ENCODE measurements at places on chromosomes 3 and 15.

- DNase-seq: no peak
Measured at GRCh38 chr15:31332020-31332680, 5.5 kb downstream of the KLF13 start.

- DNase-seq: no peak
Measured at GRCh38 chr3:143203848-143204247, 84.3 kb downstream of the CHST2 start.

- no peak for DNase-seq
Measured at GRCh38 chr3:179848711-179849110, 188.0 kb downstream of the PEX5L start.

DNA sequence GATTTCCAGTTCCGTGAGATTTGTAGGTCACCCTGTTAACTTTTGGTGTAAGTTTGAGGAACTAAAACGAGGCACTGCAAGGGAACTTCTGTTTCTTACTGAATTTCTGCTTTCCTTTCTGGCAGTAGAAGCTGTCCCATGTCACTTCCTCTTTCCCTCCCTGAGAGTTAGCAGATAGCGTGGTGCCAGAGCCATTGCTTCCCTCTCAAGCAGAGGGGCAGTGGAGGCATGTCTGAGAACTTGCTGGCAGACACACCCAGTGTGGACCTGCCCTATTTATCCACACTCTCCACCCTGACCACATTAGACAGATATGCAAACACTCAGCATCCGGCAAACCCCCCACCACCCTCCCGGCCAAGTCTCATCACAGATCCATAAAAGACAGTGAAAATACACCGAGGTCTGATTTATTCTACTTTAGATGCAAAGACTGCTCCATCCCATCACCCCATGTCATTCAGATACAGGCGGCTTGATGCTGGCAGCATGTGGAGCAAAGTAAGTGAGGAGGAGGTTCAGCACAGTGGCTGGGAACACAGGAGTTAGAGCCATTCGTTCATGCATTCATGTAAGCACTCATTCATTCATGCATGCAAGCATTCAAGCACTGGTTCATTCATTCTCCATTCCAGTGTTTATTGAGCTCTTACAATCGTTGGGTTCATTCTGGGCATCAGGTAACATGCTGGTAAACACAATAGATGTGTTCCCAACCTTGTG lies 324.7 kb downstream of the SHQ1 start:
- DNase-seq: peak; percentile 5

DNA sequence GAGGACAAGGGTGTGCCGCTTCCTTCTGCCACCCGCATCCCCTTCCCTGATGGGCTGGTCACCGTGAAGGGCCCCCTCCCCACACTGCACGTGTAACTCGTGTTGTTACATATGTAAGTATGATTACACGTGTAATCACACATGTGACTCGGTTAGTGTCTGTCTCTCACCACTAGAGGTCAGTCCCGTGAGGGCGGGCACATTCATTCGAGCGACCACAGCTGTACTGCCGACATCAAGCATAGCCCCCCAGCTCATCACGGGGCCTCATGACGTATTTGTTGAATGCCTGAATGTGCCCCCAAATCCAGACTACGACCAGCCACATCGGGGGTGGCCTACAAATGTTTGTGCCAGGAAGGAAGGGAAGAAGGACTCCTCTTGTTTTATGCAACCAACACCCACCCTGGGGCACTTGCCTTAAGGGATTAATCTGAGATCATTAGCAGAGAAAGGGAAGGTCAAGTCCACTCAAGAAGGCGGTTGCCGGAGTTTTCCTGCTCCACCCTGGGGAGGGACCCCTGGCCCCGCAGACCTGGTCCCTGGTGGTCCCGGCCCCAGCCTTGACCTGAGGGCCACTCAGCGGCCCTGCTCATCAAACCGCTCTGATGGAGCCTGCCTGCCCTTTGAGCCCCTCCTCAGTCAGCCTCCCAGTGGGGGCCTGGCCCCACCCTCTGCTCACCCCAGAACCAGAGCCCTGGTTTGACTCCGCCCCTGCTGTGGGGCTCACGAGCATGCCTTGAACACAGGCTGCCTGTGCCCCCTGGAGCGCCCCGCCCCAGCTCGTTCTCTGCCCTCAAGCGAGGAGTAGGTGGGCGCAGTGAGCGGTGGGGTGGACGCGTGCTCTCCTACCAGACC lies 52.8 kb downstream of the RGMA start:
- peak; percentile 50 for DNase-seq

DNA sequence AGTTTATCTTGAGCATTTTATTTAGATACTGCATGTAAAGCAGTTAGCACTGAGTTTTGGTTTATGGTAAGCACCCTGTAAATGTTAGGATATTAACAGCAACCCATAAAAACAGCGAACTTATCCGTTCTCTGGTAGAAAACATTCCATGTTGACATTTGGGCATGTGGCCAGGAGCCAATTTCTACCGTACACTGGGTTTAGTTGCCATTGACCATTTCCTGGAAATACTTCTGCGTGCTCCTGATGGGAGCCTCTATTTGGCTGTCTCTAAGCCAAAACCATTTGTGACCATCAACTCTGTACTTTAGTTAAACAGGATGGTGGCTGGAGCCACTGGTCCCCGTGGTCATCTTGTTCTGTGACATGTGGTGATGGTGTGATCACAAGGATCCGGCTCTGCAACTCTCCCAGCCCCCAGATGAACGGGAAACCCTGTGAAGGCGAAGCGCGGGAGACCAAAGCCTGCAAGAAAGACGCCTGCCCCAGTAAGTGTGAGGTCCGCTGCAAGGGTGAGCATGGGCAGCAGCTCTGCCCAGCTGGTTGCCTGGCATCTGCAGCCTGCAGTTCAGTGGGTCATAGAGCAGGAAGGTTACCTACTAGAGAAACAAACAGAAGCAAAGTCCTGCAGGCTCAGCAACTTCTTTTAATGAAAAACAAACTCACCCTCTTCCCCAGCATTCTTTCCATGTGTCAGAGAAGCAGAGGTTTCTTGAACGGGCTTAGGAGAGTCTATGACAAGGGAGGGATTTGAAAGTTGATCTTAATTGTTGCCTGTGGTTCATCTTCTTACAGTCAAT lies 7.1 kb downstream of the THBS1 start:
- DNase-seq: no peak

- DNase-seq: no peak
Measured at GRCh38 chr3:15356176-15356575, 23.8 kb upstream of the SH3BP5 start.

DNA sequence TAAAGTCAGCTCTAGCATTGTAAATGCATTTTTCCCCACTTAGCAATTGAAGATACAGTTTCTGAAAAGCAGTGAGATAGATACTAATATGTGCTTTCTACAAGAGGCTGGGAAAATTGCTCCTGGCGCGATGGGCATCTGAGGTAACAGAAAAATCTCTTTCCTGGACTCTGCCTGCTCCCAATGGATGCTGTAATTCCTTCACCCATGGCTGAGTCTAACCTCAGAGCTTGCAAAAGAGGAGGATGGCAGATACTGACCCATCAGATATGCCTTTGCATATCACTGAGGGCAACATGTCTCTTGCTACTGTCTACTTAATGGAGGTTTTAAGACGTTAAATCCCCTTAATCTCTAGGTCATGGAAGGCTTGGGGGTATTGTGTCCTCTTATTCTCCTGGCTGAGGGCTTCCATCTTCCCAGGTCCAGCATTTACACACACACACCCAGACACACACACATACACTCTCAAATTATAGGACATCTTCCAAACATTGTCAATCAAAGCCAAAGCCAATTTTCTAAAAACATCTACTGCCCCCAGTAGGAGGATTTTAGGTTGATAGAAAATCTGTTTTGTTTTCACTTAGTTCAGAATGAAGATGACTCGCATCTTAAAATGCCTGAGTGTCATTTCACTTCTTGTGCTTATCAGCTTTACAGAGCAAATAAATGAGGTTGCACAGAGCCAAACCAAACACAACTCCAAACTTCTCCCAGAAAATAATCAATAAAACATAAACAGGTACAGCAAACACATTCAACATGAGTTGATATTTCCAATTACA lies 2.4 kb downstream of the TRPM1 start:
- DNase-seq: no peak

DNA sequence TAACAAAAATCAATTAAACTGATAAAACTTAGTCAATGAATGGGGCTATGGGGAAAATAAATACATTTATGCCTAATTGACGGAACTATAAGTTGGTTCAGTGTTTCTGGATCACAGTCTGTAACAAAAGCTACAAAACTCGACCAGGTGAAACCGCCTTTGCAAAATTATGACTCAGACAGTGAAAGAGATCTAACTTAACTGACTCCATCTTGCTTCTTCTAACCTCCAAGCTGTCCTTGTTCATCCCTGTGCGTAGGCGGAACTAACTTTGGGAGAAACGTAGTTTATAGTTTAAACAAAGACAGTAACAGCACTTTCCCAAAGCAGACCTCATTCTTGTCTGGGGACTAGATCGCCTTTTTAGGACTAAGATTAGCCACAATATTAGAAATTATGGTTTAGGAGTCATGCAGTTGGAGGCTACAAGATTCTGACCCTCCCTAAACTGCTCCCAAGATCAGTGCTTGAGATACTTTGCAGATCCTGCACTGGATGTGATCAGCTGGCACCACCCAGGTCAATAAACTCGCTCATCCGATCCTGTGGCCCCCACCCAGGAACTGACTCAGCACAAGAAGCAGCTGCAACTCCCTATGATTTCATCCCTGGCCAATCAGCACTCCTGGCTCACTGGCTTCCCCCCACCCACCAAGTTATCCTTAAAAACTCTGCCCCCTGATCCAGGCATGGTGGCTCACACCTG lies 7.2 kb upstream of the MFGE8 start:
- no peak for DNase-seq

GRCh38 chr3:58329150-58329921 lies 3.4 kb upstream of the PXK start:
- no peak for DNase-seq

- no peak for DNase-seq
Measured at GRCh38 chr3:64152676-64153466, 72.4 kb downstream of the PRICKLE2 start.

DNA sequence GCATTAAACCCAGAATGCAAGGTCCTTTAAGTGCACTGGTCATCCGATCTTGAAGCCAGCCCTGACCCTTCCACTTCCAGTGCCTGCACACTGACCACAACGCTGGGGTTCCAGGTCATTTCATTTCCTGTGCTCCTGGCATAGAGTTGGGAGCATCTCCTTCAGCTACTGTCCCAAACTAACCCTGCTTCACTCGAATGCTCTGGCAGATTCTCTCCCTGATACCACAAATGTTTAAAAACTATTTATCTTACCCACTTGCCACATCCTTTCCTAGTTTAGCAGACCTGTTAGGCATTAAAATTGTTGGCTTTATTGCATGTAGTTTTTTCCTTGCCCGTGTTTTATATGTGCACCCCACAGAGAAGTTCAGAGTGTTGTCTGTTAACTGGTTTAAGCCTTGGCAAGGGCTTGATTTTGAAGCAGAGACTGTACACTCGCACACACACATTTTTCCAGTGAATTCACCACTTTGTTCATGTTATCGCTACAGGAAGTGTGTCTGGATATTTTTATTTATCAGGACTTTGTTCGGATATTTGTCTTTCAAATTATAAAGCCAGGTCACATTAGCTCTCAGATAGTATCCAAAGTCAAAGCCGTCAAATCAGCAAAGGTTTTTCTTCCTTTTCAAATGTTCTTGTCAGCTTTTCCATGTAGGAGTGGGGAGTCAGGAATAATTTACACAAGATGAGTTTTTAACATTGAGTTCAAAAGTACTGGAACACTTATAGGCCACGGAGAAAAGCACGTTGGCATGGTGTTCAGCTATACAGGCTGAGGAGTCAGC lies 77.3 kb downstream of the ABI3BP start:
- no peak for DNase-seq

DNA sequence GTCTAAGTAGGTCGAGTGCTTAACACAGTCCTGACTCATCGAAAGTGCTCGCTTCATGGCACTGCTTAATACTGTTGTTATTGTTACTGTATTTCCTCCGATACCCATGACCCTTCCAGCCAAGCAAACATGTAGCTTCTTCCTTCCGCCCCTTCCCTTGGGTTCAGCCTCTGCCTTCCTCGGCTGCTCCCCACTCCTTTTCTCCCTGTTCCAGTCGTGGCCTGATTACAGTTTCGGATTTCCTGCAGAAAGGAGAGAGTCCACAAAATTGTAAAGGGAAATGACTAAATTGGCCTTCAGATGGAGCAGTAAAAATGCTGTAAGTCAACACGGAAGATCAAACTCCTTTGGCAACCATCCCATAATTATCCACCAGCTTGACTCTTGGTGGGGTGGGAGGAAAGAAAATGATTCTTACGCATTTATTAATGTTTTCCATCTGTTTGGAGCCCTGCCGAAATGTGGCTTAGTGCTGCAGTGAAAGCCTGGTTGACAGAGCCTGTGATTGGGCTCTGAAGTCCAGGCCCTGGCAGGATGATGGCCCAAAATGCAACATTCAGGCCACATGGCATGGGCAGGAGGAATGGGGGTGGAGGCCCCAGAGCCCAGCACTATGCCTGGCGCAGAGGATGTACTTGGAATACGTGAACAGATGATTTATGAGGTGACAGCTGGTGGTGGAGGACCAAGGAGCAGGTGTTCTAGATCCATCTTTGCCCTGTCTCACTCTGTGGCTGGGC lies 37.6 kb downstream of the FAM3D start:
- no peak for DNase-seq

GRCh38 chr15:91032919-91033803 lies 10.8 kb upstream of the VPS33B start:
- DNase-seq: peak; percentile 66

- no peak for DNase-seq
Measured at GRCh38 chr15:65375871-65376607, 1.8 kb downstream of the IGDCC3 start.

DNA sequence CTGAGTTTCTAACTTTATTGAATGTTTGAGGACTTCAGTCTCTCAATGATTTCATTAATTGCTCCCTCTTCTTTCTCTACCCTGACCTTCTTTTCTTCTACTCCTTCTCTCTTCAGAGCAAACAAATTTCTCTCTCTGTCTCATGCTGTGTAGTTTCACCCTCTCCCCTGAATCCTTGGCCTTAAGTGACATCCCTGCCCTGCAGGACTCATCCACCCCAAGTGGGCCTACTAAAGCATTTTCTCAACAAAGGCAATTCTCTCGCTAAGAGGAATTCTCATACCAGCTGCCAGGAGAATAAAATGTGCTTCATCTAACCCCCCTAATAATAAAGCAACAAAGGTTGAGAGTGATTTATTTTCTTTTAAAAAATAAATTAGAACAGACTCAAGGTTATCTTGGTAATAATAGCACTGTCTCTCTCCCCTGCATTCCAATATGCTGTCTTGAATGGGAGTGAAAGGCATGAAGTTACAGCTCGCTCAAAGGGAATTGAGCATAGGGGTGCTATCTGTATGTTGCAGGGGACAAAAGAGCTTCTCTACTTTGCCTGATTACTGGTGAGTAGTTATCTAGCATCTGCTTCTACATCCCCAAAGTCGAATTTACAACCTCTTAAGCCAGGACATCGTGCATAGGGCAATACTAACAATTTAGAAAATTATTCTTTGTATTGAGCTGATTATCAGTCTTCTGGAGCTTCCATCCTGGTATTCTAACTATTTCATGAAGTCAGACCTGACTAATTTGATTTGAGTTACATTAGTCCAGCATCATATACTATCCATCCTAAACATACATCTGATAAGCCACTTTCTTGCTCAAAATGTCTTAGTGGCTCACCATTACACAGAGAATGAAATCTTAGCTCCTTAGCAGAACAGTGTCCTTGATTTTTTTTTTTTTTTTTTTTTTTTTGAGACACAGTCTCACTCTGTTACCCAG lies 76.9 kb upstream of the DNAJC19 start:
- no peak for DNase-seq
